ENCODE measurements at places on chromosomes 13 and 19. TPM values are rescaled to one million over a fixed set of nuclear protein-coding genes. Genes with fewer than 3 reads are reported as not detected.

- DNase-seq = no peak
These were observed 3.1 kb downstream of the SPC24 start for GRCh38 chr19:11152318-11153062.

GRCh38 chr19:5078666-5079065, 109.8 kb downstream of the KDM4B start:
- DNase-seq = no peak

Gene HCST
- polyA plus RNA-seq = 2.7 TPM

Gene CCDC70
- not detected for polyA plus RNA-seq

DNA sequence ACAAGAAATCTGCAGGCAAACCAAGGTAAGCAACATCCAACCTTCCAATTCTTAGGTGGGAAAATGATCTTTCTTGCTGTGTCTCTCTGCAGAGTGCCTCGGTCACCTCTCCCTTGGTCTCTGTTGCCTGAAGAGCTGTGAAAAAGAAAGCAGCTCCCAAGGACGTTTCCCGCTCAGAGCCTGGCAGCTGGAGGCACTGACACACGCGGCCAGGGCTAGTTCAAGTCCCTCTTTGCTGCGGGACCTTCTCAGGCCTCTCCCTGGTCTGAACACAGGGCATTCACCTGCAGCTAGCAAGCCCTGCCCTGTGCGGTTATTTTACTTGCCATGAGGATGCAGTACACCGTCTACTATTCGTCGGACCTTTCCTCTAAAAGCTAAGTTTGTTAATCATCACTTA, 3.8 kb downstream of the MED26 start:
- DNase-seq = no peak

DNA sequence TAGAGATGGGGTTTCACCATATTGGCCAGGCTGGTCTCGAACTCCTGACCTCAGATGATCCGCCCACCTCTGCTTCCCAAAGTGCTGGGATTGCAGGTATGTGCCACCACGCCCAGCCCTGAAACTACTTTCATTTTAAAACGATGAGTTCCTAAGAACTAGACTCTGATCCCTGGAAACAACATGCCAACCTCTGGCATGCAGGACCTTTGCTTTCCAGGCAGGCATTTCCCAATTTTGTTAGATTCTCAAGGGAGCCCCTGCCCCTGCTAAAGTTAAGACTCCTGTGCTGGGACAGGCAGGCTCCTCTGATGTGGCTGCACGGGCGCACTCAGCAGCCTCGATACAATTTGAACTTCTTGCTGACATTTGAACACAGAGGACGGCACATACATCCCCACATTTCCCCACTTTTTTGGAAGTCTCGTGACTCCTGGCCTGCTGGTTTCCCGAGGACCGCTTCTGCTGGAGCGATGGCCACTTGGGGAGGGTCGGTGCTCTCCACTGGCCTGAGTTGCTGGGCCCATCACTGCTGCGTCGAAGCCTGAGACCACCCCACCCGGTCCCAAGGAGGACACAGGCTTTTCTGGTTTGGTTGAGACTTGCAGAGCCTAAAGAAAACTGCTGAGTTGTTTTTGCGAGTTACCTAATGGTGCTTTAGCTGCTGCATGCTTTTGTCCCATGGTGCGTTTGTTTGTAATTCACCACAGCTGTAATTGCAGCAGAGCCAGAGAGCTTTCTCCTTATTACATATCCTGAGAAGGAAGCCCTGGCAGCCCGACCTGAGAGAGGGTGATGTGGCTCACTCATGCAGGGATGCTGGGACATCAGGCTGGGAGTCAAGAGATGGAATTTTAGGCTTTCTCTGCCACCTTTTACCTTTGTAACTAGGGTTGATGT, 8.2 kb downstream of the ATP11A start:
- DNase-seq = no peak

GRCh38 chr19:11338569-11339253, 746 bp downstream of the RAB3D start:
- DNase-seq = no peak
